Stimulated activated CD4-positive, alpha-beta T cell treated with anti-CD3 and anti-CD28 coated beads, Interleukin-4, amount 100 ng/mL, for 4 hours (primary cell): ENCODE measurements at places on chromosomes 11 and 22.
A peak's percentile ranks its signal among the peaks of the same experiment; 100 is the strongest.

GRCh38 chr11:65058012-65058411, 341 bp downstream of the NAALADL1 start:
- no peak for DNase-seq

GRCh38 chr22:43447380-43447779, 35.6 kb downstream of the MPPED1 start:
- DNase-seq: no peak

- no peak for DNase-seq
Measured at GRCh38 chr11:27061461-27061821, 20.8 kb downstream of the BBOX1 start.

DNA sequence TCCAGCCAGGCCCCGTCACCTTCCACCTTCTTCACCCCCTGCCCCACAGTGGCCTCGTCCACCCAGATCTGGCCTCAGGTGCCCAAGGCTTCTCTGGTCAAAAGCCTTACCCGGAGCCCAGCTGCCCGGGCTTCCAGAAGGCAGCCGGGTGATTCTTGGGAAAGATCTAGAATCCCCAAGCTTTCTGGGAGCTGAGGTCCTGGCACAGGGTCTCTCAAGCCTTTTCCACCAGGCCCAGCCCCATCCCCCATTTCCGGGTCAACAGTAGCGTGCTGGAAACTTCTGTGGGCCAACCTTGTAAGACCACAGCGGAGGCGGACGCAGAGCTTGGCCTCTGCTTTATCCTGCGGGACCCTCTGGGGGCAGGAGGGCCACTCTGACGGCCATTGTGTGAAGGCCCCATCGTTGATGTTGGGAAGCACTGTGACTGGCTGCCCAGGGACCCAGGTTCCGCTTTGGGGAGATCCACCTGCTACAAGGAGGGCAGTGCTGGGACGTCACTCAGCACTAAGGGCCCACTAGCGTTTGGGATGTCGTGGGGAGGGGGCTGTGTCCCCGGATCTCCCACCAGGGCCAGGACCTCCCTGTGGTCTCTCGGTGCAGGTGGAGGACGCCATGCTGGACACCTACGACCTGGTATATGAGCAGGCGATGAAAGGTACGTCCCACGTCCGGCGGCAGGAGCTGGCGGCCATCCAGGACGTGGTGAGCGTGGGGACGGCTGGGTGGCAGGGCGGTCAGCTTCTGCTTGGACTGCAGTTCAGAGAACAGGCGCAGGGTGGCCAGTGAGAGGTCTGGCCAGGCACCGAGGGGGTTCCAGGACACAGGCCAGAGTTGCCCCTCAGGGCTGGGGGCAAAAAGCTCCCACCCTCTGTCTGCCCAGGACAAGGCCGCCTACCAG, 11.5 kb downstream of the TSPAN32 start:
- DNase-seq: no peak

- no peak for DNase-seq
Measured at GRCh38 chr11:94308024-94308423, 3.6 kb downstream of the IZUMO1R start.

- DNase-seq: no peak
Measured at GRCh38 chr11:1195682-1196515, 27.0 kb upstream of the MUC5B start.

- no peak for DNase-seq
Measured at GRCh38 chr11:6557761-6558674, 45.4 kb downstream of the RRP8 start.

DNA sequence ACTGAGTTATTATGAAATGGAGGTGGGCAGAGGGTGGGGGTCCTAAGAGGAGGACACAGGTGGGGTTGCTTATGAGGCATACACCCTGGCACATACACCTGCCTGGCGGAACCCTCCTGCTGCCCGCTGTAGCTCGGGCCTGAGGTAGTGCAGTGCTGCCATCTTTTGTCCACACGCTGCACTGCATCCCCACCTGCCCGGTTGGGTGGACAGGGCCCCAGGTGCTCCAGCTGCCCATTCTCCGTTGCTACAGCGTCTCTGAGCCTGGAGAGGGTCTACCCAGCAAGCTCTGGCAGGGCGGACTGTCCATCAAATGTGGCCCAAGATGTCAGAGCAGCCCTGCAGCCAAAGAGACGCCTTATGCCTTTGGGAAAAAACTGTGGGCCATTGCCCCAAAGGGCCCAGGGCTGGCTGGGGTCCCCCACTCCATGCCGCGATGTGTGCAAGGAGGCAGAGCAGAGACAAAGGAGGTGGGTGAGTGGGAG, 131.2 kb downstream of the BUD13 start:
- DNase-seq: no peak

DNA sequence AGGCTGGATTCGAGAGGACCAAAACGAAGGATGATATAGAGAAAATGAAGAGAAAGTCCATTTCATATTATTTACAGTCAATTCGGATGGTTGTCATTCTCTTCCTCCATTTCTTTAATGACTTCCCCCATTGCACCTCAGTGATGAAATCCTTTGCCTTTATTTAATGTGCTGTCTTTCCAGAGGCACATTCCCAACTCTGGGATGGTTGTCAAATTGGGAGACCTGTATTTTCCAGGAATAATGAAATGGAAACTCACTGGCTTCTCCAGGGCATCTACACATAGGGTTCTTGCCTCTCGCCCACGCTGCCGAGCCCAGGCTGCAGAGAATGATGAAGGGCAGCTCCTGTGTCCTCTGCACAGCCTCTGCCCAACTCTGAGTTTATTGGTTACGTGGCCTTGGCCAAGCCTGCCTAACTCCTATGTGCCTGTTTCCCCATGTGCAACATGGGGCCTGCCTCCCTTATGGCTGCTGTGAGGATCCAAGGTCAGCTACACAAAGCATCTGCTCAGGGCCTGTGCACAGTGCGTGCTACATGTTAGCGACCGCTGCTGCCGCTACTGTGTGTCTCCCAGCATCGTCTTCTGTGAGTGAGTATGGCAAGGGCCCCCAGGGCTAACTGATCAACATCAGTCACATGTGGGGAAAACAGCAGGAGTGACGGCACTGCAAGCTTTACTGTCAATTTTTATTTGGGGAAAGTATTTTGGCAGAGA, 81.5 kb upstream of the BID start:
- DNase-seq: no peak

DNA sequence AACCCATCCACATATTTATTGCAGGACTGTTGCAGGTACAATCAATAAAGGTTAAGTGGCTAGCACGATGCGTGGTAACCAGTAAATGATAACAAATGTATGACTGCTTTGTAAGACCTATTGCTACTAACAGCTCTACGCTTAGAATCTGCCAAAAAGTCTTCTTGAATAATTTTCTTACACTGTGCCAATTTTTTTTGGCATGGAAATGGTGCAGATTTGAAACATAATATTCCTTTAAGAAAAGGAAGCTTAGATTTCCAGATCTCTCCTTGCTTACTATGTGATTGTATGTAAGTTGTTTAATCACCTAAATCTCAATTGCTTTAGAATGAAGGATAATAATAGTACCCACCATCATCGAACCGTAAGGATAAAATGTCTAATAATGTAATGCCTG, 192.0 kb downstream of the LRRC4C start:
- no peak for DNase-seq

DNA sequence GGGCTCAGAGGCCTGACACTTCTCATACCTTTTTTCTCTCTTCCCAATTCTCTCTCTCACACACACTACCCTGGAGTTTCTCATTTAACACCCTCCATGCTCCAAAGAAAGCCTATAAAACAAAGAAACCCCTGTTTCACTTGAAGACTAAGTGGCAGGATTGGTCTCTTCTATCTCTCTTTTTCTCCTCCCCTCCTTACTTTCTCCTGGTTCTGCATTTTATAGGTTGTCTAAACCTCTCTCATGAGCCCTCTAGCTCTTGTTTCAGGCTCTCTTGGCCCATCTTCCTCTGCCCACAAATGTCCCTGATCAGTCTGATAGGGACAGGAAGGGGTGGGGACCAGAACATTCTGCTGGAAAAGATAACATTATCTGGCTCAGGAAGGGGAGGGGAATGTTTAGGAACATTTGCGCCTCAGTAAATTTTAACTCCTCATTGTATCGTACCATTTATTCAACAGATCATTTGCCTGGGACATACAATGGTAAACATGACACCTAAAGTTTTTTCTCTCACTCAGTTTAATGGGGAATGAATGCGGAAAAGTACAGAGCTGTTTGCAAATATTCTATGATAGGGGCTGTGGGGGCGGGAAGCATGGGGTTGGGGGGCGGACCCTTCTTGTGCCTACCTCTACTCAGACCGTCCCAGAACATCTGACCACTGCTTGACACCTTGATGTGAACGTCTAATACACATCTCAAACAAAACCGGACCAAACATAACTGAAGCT, 10.8 kb downstream of the CRYBA4 start:
- DNase-seq: no peak

GRCh38 chr11:133726542-133726941, 118.8 kb downstream of the SPATA19 start:
- no peak for DNase-seq

- no peak for DNase-seq
Measured at GRCh38 chr11:121581607-121582006, 128.8 kb upstream of the SORL1-AS1 start.

GRCh38 chr11:66421492-66422205, 814 bp downstream of the NPAS4 start:
- DNase-seq: peak; percentile 77

DNA sequence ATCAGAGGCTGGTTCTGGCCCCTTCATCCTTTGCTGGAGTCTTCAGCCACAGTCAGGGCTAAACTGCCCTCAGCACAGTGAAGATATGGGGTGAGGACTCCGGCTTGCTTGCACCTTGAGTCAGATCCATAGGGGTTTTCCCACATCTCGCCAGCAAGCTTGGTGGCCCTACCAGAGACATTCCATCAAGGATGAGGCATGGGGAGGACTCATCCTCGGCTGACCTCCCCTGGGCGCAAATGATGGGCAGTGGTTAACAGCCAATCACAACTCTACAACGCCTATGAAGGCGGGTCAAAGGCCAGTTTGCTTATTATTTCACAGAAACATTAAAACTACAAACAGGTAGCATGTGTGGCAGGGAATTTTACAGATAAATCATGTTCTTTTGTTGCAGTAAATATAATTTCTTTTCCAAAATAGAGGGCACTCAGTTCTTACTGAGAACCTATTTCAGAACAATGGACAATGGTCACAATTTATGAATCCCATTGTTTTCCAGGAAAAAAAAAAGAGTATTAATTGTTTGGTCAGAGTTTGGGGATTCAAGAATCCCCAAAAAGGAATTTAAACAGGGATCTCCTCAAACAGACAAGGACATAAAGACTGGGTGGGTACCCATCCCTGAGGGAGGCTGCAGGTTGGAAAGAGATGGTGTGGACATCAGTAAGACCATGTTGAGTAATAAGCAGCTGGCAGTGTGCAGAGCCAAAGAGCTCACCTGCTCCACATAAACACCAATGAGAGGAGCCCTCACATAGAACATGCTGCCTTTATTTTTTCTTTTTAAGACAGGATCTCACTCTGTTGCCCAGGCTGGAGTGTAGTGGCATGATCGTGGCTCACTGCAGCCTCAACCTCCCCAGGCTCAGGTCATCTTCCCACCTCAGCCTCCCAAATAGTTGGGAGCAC, 14.8 kb downstream of the PLAAT3 start:
- no peak for DNase-seq

GRCh38 chr11:118918686-118919280, 6.9 kb downstream of the BCL9L start:
- DNase-seq: no peak

GRCh38 chr22:46933040-46933930, 170.8 kb downstream of the TBC1D22A start:
- DNase-seq: no peak

- DNase-seq: no peak
Measured at GRCh38 chr11:76339221-76339620, 41.7 kb downstream of the THAP12 start.

DNA sequence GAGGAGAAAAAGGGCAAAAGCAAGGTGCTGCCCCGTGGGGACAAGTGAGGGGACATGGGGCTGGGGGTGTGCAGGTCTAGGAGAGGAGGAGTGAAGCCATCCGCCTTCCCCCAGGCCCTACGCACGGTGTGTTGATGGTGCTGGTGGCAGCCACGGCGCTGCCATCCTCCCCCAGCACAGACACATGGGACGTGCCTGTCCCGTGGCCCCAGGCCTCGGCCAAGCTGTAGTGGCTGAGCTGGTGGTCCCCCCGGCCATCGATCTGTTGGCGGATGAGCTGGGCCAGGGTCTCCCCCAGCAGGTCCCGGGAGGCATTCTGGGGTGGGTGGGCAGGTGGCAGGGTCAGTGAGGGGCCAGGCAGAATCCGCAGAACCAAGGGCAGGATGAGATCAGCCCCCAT, 18.9 kb downstream of the GGT5 start:
- no peak for DNase-seq

- no peak for DNase-seq
Measured at GRCh38 chr11:12123273-12123672, 12.9 kb downstream of the MICAL2 start.

GRCh38 chr11:18010121-18010670, 2.7 kb downstream of the SERGEF start:
- no peak for DNase-seq

GRCh38 chr22:20299746-20300136, 20.1 kb downstream of the DGCR6L start:
- no peak for DNase-seq

GRCh38 chr11:125516245-125516644, 20.2 kb upstream of the FEZ1 start:
- no peak for DNase-seq

- no peak for DNase-seq
Measured at GRCh38 chr11:64150051-64150450, 15.9 kb downstream of the MACROD1 start.
